ENCODE measurements at places on chromosomes 6 and 20.

DNA sequence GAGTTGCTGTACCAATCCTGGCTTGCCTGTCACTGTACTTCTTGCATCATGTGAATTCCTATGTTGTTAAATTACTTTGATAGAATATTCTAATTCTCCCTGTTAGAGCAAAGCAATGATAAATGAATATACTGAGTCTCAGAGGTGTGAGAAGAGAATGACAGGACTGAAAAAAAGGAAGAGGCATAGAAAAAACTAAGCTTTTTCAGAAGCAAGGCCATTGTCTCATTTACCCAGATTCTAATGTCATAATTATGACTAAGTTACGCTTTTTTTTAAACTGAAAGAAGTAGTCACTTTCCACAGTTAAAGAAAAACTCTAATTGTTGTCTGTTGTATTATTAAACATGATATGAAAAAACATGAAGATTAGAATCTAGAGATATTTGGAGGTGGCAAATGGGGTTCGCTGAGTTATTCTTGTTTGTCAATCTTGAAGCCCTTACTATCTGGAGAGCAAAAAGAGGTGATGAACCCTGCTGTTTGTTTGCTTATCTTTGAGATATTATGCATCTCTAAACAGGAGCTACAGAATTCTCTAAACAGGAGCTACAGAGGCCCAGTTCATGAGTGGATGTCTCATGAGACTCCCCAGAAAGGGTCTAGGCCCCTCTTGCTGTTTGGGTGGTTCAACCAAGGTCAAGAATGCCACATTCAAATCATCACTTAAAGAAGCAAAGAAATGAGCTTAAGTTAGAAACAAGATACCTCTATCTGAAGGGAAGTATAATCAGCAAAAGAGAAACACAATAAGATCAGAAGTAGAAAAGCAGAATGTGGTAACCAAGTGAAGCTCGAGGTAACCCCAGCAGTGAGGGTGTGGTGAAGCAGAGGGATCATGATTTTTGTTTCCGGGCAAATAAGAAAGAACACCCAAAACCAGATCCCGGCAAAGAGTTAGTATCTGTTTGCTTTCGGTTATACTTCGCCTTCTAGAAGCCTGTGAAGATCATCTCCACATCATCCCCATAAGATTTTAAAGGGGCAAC lies 33.3 kb upstream of the THEMIS start:
- no peak for DNase-seq

GRCh38 chr6:113411011-113411410 lies 446.1 kb upstream of the MARCKS start:
- no peak for DNase-seq

- DNase-seq = no peak
Measured at GRCh38 chr6:116812051-116812650, 16.7 kb downstream of the GPRC6A start.

DNA sequence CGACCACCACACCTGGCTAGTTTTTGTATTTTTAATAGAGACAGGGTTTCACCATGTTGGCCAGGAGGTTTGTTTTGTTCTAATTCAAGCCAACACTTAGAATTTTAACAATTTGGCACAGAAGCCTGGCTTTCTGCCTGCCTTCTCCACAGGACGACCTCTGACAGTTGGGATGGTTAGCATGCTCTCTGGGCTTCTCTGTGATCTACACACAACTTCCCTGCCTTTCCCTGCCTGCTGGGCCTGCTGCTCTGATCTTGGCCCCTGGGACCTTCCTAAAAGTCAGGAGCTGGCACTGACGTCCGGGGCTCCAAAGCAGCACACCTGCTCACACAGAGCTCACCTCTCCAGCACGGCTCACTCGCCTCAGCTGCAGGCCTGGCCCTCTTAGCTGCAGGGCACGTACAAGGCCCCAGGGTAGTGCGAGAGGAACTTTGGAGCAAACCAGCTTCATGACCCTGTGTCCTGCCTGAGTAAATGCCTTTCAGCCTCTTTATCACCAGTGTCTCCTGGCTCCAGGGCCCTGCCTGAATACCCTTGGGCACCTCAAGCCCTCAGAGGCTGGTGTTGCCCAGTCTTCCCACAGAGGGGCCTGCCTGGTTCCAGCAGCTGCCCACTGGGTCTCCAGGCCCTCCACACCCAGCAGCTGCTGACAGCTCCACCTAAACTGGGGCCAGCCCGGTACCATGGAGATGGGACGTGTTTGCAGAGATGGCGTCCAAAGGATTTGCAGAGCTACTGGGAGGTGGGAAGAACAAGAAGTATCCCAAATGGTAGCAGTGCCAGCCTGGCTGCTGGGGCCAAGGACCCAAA lies 96.0 kb downstream of the PSMB1 start:
- DNase-seq = no peak

DNA sequence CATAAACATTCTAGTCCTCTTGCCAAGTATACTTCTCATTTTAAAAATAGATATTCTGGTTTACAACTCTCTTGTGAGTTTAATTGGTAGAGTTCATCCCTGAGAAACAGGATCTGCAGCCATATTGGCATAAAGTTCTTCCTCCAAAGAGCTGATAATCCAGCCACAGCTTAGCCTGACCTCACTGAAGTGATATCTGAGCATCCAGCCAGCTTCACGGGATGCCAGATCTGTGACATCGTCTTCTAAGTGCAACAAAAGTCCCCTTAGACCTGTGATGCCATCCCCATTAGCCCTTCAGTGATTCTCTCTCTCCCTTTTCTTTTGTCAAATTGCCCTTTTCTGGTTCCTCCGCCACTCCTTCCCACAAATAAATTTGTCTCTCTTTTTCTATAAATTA lies 180.6 kb upstream of the STXBP5 start:
- no peak for DNase-seq

- DNase-seq = no peak
Measured at GRCh38 chr20:3247638-3248037, 8.6 kb upstream of the SLC4A11 start.

GRCh38 chr6:108655806-108656651 lies 95.3 kb downstream of the FOXO3 start:
- DNase-seq = no peak

DNA sequence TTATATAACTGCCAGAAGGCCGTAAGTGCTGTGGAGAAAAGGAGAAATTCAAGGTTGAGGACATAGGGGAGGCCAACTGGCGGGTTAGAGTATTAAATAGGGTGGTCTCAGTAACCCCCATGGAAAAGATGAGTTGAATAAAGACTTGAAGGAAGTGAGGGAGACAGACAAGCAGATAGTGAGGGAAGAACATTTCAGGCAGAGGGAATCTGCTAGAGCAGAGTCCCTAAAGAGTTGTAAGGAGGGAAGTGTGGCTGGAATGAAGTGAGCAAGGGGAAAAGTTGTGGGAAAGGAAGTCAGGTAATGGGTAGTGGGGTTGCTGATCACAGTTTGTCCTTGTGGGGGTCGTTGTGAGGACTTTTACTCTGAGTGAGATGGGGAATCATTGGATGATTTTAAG lies 1.4 kb downstream of the KIFC1 start:
- no peak for DNase-seq
